Glomerular endothelial cell (primary cell): ENCODE measurements at places on chromosomes 2 and 18.

GRCh38 chr2:230885463-230886130 lies 20.9 kb downstream of the ITM2C start:
- DNase-seq, result no peak

- DNase-seq, result no peak
Observed at GRCh38 chr2:160928854-160929301, 231.3 kb upstream of the TANK start.

- no peak for DNase-seq
Observed at GRCh38 chr2:74083750-74084149, 64.0 kb downstream of the BOLA3 start.

DNA sequence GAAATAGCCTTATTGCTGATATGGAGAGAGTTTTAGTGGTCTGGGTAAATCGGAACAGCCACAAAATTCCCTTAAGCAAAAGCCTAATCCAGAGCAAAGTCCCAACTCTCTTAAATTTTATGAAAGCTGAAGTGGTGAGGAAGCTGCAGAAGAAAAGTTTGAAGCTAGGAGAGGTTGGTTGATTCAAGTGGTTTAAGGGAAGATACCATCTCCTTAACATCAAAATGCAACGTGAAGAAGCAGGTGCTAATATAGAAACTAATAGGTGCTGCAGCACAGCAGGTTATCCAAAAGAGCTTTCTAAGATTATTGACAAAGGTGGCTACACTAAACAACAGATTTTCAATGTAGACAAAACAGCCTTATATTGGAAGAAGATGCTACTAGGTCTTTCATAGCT lies 28.2 kb upstream of the CD8A start:
- no peak for DNase-seq

GRCh38 chr2:78351208-78351607 lies 674.3 kb upstream of the REG3G start:
- no peak for DNase-seq

DNA sequence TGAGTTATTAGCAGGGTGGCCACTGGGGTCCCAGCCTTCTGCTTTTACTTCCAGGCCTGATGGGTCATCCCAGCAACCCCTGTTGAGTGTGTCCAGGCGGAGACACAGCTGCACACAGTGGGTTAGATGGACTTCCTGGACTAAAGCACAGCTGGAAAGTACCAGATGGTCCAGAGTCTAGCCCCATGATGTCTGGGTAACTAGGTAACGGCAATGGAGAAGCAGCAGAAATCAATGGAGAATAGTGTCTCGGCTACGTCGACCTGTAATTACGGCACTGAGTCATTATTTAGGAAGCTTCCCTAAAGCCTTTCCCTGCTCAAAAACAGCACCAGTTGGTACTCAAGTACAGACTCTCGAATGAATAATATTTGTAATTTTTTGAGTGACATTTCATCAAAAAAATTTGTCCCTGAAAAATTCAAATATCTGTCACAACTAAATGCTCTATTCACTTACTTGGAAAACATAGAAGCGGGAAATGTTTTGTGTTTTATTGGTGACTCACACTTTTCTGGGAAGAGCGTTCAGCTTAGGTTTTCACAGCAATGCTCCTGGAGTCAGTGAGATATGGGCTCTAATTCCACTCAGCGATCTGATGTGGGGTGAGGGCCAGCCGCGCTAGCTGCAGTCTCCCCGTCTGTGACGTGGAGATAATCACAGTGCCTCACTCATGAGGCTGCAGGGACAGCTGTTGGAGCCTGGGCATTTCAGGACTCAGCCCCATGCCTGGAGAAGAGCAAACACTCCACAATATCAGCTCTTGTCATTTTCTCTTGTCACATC lies 16.2 kb upstream of the ARL4C start:
- no peak for DNase-seq

- no peak for DNase-seq
Observed at GRCh38 chr2:88091943-88092342, 24.3 kb downstream of the SMYD1 start.

- DNase-seq, result no peak
Observed at GRCh38 chr2:26904839-26905238, 56.9 kb downstream of the DPYSL5 start.

DNA sequence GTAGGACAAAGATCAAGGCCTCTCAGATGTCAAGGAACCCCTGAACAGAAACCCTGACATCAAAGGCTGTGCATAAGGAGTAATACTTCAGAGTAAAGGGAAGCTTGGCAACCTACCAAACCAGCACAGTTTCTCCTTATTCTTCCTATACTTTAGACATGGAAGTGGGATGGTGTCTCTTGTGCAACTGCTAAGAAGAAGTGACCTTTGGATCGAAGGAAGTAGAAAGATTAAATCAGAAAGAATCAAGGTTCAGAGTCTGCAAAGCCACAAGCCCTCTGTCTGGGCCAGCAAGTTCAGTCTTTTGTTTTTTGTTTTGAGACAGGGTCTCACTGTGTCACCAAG lies 66.2 kb upstream of the SLC39A10 start:
- DNase-seq, result no peak

DNA sequence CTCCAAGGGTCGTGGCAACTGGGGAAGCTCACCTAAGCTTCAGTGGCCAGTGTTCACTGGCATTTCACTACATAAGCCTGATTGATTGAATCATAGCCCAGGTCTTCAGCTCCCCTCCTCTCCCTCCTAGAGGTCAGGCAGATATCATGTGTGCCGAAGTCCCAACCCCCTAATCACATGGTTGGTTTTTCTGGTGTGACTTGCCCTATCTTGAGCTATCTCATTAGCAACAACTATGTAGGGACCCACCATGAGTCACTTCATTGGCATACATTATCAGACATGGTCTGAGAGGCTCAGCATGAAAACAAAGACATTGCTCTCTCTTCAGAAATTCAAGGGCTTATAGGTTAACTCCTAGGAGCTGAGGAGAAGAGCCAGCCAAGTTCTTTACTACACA lies 76.8 kb downstream of the LYPD1 start:
- no peak for DNase-seq

- no peak for DNase-seq
Observed at GRCh38 chr2:208329485-208329884, 63.4 kb downstream of the PIKFYVE start.

GRCh38 chr2:160534996-160535395 lies 41.4 kb upstream of the RBMS1 start:
- DNase-seq, result no peak

DNA sequence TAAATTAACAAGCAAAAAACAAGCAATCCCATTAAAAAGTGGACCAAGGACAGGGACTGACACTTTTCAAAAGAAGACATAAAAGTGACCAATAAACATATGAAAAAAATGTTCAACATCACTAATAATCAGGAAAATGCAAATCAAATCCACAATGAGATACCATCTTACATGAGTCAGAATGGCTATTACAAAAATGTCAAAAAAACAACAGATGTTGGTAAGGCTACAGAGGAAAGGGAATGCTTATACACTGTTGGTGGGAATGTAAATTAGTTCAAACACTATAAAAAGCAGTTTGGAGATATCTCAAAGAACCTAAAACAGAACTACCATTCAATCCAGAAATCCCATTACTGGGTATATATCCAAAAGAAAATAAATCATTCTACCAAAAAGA lies 78.2 kb downstream of the SUCLG1 start:
- DNase-seq, result no peak

DNA sequence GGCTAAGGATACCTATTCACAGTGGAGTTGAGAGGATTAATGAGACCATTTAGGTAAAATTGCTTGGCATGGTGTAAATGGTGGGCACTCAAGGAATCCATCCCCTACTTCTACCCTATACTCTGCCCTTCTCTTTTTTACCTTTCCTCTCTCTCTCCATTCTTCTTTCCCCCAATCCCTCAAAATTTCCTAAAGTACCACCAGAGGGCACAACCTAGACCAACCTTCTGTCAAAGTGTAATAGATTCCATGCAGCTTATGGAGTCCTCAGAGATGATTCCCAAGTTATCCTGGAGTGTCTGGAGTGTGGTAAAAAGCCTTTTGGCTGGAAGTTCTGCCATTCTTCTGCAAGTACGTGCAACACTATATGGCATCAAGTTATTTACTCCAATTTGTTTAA lies 33.0 kb upstream of the CCDC195 start:
- DNase-seq, result no peak

DNA sequence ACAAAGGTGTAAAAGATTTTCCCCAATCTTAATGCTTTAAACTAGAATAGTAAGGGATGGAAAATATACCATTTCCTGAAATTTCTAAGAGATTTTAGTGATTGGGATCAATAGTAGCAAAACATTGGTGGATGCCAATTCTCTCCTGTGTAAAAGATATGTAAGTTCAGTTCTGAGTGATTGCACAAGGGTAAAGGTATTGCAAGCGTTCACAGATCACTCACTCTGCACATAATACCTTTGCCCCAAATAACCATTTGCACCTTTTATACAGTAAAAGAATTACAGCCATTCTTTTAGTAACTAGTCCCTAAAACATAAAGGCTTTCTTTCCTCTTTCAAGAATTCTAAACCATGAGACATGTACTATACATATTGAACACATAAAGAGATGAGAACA lies 13.0 kb upstream of the ZCCHC2 start:
- no peak for DNase-seq

GRCh38 chr2:112314856-112315255 lies 39.5 kb downstream of the ZC3H6 start:
- no peak for DNase-seq

DNA sequence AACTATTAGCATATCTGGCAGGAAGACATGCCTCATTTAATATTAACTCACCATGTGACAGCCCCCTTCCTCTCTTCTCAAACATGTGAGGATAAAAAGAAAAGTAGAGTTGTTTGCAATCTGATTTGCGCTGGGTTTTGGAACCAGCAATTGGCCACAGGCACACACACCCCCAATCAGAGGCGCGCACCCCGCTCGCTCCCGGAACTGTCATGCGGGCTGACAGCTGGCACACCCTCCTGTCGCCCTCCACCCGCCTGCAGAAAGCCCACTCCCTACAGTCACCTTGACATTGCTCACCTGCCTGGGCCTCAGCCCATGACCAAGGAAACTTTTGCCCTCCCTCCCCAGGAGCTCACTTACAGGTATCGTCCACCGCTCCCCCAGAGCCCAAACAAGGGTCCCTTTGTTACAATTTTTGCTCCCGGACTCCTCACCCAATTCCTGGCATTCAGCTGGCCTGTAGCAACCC lies 1.1 kb downstream of the COBLL1 start:
- DNase-seq, result no peak

GRCh38 chr2:128446049-128446873 lies 127.6 kb upstream of the HS6ST1 start:
- no peak for DNase-seq

GRCh38 chr2:204505488-204505887 lies 39.8 kb upstream of the PARD3B start:
- no peak for DNase-seq

GRCh38 chr2:43170405-43171105 lies 55.9 kb downstream of the ZFP36L2 start:
- no peak for DNase-seq

- no peak for DNase-seq
Observed at GRCh38 chr2:119206201-119206600, 17.4 kb upstream of the STEAP3 start.

GRCh38 chr2:54086157-54086556 lies 29.3 kb upstream of the ACYP2 start:
- no peak for DNase-seq

GRCh38 chr18:7561909-7562460 lies 5.1 kb upstream of the PTPRM start:
- DNase-seq, result no peak

DNA sequence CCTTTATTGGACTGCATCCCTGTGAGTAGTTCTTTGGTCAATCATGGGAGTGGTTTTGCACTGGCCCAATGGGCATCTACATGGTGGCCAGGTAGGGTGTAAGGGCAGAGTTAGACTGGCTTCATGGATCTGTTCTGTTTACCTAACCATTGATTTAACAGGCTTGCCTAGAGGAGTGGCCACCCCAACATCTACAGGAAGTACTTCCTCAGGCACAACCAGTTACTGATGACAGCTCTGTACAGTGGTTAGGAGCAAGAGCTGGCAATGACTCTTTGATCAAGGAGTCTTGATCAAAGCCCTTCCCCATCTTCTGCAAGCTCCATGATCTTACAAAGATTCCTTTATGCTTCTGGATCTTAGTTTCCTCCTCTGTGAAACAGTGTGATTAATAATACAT lies 140.9 kb upstream of the CYP1B1 start:
- DNase-seq, result no peak

DNA sequence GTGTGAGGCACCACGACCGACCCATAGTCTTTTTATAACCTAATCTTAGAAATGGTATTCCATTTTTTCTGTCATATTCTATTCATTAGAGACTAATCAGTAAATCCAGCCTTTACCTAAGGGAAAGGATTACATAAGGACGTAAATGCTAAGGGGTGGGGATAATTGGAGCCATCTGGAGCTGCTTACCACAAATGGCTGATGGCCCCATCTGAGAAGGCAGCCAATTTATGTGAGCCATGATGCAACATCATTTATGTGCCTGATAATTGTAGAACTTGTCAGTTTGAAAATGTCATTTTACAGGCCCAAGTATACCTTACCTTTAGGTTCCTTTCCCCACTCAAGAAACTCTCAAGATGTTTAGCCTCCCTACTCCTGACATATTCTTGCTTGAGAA lies 44.0 kb downstream of the ARHGEF33 start:
- DNase-seq, result no peak

DNA sequence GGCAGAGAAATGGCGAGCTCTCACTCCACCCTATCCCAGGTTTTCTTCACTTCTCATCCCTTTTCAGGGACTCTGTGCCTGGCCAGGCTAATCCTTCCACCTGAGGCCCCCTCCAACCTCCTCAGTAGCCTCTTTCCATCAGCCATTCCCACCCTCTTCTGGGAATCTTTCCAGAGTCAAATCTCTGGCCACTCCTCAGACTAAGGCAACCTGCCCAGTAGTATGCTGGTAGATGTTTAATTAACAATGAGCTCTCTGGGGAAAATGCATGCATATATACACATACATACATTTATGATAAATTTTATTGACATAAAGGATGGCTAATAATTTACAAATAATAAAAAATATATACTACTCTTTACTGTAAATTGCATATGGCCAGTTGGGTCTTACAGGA lies 11.4 kb upstream of the ASPRV1 start:
- DNase-seq, result no peak

GRCh38 chr2:152890736-152891135 lies 172.3 kb downstream of the ARL6IP6 start:
- DNase-seq, result no peak

GRCh38 chr2:44767691-44768090 lies 173.8 kb upstream of the SIX3 start:
- no peak for DNase-seq

DNA sequence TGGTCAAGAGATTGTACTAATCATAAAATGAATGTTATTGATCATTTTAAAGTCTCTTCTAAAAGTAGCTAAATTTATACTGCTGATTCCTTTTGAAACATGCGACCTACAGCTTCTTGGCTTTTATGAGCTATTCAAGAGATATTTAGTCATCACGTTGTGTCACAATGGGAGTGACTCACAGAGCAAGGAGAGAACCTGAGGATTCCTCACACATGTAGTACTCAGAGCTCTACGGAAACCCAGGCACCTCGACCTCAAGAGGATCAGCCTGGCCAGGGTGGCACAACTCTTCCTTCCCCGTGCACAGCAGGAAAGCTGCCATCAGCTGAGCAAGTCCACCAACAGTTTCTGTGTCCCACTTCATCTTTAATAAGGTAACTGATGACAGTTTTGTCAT lies at the start of gene DHRS9:
TSS of gene DHRS9 (plus strand) at position 223 of the 400 bp plus-strand sequence. CDS start 12,019 bp downstream, outside the sequence.
- DNase-seq, result peak; percentile 25

- DNase-seq, result no peak
Observed at GRCh38 chr2:60316381-60317033, 236.9 kb downstream of the BCL11A start.

GRCh38 chr18:77857678-77858655 lies 608.3 kb downstream of the GALR1 start:
- DNase-seq, result no peak

GRCh38 chr2:10493075-10493633 lies 45.0 kb upstream of the ODC1 start:
- no peak for DNase-seq

GRCh38 chr2:138507267-138507666 lies 5.7 kb downstream of the SPOPL start:
- DNase-seq, result no peak
